IPS DF 6.9 (cell line): ENCODE measurements at places on chromosomes 11 and 22.

DNA sequence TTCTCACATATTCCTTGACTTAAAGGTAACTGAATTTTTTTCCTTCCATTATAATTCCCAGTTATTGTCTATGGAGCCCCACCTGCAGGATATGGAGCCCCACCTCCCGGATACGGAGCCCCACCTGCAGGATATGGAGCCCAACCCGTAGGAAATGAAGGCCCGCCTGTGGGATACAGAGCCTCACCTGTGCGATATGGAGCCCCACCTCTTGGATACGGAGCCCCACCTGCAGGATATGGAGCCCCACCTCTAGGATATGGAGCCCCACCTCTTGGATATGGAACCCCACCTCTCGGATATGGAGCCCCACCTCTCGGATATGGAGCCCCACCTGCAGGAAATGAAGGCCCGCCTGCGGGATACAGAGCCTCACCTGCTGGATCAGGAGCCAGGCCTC, 28.1 kb downstream of the WBP2NL start:
- no peak for DNase-seq

GRCh38 chr11:95714843-95715776, 74.5 kb downstream of the FAM76B start:
- DNase-seq: no peak

- DNase-seq: no peak
These were observed 44.5 kb downstream of the RTN4R start for GRCh38 chr22:20223421-20224255.

- no peak for DNase-seq
These were observed 7.1 kb downstream of the GALR3 start for GRCh38 chr22:37830093-37830842.

DNA sequence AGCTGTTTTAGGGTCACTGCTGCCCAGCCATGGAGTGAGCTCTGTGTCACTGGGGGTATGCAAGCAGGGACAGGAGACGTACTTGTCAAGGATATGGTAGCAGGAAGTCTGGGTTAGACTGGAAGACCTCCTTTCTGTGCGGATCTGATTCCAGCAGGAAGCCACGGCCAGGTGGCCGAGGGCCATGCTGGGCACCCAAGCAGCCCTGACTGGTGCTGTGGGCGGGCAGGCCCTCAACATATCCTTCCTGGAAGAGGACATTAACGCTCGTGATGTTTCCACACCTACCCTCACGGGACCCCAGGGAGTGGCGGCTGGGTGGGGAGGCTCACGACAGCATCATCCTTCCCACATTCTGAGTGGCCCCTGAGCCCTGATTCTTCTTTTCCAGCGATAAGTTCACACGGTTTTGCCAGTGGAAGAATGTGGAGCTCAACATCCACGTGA, 8.7 kb upstream of the ANKRD13D start:
- DNase-seq: no peak

GRCh38 chr11:77146261-77147035, 18.4 kb downstream of the MYO7A start:
- no peak for DNase-seq

- DNase-seq: peak; percentile 11
These were observed 236.7 kb downstream of the TTC28 start for GRCh38 chr22:28442711-28443525.

GRCh38 chr22:46632646-46633249, 12.6 kb downstream of the GRAMD4 start:
- no peak for DNase-seq

GRCh38 chr22:42376711-42377554, 55.3 kb downstream of the NFAM1 start:
- DNase-seq: no peak

GRCh38 chr11:117146521-117146920, 2.4 kb downstream of the PAFAH1B2 start:
- no peak for DNase-seq

- no peak for DNase-seq
These were observed 60.4 kb upstream of the UBASH3B start for GRCh38 chr11:122594986-122595645.

DNA sequence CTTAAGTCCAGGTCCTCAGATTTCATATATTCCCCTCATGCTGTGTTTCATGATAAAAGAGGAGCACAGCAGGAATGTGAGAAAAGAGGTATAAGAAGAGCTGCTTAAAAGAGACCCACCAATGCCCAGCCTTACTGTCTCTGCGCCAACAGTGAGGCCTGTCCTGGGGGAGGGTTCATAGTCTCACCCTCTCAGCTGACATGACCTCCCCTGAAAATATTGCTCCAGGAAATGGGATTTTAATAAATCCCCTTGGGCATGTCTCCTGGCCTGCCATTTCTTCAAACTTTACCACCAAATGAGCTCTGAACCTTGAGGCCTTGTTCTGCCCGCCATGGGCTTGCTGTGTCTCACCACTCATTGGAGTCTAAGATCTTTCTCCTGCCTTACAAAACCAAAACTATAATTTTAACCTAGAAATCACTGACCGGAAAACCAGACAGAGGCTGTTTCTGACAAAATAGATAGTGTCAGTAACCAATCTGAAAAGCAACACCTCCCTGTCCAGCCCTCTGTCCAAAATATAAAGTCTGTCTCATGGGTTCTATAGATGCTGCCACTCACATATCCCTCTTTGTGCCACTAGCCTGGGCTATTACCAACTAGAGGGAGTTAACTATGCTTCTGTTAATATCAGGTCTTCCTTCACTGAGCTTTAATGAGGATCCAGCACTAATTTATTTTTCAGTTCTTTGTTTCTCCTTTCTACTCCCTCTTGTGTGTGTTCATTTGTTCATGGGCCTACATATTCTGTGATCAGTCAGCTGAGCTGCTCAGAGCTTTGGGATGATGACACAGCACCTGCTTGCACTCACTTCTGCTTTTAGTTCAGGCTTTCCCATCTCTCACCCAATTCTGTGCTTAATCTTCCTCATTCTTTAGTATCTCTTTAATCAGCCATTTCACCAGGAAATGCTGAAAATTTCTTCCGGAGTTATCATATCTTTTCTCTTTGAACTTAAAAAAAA, at the start of gene OR2AG2:
TSS of gene OR2AG2 (minus strand) at position 51 of the 968 bp plus-strand sequence. CDS start 3,019 bp downstream, outside the sequence.
- DNase-seq: no peak

- DNase-seq: no peak
These were observed 13.6 kb downstream of the NPTXR start for GRCh38 chr22:38830026-38830844.

- no peak for DNase-seq
These were observed 729 bp upstream of the CHKB start for GRCh38 chr22:50583294-50583861.

GRCh38 chr22:17369439-17370025, at the start of gene CECR2:
TSS of gene CECR2 (plus strand) at chr22:17369460. CDS start at chr22:17369784, 324 bp downstream.
- no peak for DNase-seq

DNA sequence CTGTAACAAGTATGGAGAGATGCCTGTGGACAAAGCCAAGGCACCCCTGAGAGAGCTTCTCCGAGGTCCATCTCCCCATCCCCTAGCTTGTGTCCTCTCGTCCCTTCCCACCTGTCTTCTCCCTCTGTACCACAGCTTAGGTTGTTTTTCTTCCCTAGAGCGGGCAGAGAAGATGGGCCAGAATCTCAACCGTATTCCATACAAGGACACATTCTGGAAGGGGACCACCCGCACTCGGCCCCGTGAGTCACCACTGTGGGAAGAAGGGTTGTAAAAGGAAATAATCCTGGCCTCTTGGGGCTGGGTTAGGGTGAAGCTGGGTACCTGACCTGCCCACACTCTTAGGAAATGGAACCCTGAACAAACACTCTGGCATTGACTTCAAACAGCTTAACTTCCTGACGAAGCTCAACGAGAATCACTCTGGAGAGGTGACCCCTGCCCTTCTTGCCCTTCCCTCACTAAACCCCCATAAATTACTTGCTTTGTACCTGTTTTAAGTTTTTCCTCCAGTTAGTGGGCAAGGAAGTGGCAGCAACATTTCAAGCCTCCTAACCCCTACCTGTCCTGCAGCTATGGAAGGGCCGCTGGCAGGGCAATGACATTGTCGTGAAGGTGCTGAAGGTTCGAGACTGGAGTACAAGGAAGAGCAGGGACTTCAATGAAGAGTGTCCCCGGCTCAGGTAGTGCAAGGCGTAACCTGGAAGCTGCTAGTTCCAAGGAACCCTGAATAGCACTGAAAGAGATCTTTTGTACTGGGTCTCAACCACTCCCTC, 3.1 kb downstream of the TAF10 start:
- DNase-seq: no peak

GRCh38 chr11:22690871-22691270, 24.5 kb downstream of the GAS2 start:
- no peak for DNase-seq

- DNase-seq: no peak
These were observed 49.7 kb upstream of the BIRC3 start for GRCh38 chr11:102267609-102268008.

DNA sequence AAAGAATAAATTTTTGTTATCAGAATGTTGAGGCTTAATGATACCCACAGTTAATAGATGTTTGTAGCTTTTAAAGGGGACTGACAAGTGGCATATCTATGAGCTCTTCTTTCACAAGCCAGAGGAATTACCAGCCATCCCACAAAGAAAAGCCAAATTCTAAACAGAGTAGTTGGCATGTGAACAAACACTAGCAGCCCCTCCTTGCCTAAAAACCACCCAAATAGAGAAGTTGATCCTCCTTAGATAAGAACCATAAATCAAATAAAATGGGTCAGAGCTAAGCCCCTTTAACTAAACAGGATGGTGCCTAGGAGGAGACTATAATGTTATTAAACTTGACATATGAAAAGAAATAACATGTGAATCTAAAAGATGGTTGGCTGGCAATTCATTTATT, 11.4 kb downstream of the LPXN start:
- no peak for DNase-seq

- DNase-seq: no peak
These were observed 26.4 kb upstream of the CD5 start for GRCh38 chr11:61075891-61076290.

GRCh38 chr11:127624306-127624856, 623.8 kb upstream of the KIRREL3 start:
- no peak for DNase-seq

GRCh38 chr11:8034106-8034585, 46.9 kb upstream of the TUB start:
- no peak for DNase-seq

DNA sequence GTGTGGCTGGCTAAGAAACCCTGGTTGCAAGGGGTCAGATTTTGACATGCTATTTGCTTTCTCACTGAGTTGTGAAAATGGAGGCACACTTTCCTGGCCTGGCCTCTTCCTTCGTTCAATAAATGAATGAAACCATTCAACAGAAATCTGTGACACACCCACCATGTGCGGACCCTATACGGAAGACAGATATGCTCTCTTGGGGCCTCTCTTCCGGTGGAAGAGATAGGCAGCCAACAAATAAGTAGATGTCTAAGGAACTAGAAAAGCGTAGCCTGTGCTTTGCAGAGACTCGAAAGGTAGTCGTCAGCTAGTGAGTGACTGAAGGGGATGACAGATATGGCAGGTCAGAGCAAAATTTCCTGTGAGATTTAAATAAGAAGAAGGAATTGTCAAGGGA, 5.3 kb downstream of the KCNQ1OT1 start:
- no peak for DNase-seq

GRCh38 chr22:38346506-38346905, 29.3 kb upstream of the CSNK1E start:
- DNase-seq: no peak

GRCh38 chr11:68202165-68202564, 10.9 kb downstream of the KMT5B start:
- DNase-seq: no peak

DNA sequence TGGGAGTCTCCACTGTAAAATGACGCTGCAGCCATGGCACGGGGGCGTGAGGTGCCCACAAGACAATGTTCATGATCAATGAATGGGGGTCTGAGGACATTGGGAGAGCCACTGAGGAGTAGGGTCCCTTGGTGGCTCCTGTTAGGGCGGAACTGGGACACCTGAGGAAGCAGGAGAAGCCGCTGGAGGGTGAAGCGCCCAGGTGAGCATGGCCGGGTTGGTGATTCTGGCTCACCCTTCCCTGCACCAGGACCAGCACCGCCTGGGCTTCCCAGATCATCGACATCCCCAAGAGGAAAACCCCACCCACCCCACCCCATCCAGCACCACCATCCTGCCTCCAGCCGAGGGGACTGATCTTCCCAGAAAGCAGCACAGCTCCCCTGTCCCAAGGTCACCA, 30.6 kb downstream of the SHANK2 start:
- no peak for DNase-seq

DNA sequence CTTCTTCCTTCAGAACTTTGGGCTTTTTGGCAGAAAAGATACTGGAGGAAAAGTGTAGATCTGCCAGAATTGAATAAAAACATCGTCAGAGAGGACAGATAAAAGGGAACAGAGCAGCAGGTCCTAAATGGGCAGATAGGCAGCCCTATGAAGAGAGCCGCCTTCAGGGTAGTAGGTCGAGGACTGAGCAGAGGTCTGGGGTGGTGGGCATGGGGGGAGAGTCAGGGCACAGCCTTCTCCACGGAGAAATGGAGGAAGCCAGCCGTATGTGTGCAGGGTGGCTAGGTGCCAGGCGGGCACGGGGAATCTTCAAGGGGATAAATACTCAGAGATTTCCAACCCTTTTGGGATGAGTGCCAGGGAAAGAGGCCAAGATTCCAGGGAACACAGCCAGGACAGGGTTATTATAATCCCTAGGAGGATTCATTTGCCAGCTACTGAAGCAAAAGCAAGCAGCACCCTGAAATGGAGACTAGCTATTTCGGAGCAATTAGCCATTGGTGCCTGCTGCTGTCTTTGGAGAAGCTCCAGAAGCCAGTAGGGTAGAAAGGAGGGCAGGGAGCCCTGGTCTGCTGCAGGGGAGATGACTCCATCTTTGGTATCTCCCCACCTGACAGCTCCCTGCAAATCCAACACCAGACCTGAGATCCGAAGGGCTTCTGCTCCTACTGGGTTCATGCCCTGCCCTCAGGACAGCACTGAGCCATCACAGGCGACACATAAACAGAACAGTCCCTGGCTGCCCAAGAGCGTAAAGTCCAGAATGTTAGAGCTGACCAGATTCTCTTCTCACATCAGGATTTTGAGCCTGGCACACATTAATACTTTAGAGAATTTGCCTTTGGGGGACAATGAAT, 174.5 kb upstream of the NTM start:
- DNase-seq: no peak

- DNase-seq: no peak
These were observed 18.1 kb downstream of the TBC1D10A start for GRCh38 chr22:30308518-30309230.

GRCh38 chr11:128548649-128549255, 38.6 kb downstream of the ETS1 start:
- no peak for DNase-seq

DNA sequence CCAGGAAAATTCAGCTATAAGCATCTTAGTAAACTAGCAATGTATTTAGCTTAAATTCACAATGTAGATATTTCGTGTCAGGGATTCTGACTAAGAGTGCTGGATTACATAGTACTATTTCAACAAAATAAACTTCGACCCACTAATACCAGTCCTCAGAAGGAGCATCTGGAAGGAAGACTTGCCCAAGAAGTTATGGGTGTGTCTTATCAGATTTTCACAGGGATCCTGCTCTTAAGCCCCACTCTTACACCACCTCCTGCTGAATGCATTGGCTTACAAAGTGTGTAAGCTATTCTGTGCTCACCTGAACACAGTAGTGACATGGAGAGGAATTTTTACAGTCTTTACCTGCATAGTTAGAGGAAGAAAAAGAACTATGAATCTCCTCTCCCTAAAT, 35.4 kb upstream of the ANO5 start:
- DNase-seq: no peak

- DNase-seq: no peak
These were observed 54.4 kb downstream of the TRAF6 start for GRCh38 chr11:36455658-36456111.
